ENCODE measurements at places on chromosomes 1 and 21.

DNA sequence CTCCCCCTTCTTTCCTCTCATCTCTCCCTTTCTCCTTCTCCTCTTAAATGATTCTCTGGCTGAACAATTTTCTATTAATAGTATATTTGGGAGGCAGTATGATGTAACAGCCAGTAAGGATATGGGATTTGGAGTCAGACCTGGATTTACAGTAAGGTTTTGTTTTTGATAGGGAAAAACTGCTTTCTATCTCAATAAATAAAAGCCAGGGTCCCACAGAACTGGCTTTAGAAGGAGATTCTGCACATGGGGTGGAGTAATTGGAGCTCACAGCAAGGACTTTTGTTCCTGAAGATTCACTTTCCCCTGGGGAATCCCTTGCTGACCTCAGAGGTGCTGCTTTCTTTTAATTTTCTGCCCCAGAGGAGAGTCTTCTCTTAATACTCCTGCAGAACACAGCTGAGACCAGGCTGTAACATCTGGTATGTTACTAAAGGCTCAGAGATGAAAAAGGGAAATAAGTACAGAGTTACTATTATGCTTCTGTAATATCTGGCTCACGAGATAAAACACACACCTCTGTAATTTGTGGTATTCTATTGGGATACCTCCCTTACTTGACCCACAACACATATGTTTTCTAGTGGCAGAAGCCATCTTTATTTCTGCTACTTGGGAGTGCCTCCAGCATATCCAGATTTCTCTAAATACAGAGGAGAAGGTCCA, 13.4 kb downstream of the EPB41 start:
- no peak for DNase-seq

- no peak for DNase-seq
These were observed 103.1 kb downstream of the ENAH start for GRCh38 chr1:225549821-225550220.

DNA sequence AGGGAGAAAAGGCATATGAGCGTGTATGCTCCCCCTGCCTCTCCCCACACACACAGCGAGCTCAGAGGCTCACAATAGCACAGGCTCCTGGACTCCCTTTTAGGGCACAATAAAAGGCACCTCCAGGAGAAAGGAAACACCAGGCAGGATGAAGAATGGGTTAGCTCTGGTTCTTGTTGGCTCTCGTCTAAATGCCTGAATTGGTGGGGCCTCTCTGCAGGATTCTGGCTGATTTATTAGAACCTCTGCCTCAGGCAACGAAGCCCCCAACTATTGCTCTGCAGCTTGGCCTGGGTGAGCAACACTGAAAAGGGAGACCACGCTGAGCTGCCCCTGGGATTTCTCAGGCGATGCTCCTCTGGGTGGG, 590.9 kb upstream of the PLXNA2 start:
- no peak for DNase-seq

- no peak for DNase-seq
These were observed 28.1 kb upstream of the CSF1 start for GRCh38 chr1:109882288-109883245.

GRCh38 chr1:1208713-1209433, 2.5 kb upstream of the TNFRSF18 start:
- peak; percentile 64 for DNase-seq

DNA sequence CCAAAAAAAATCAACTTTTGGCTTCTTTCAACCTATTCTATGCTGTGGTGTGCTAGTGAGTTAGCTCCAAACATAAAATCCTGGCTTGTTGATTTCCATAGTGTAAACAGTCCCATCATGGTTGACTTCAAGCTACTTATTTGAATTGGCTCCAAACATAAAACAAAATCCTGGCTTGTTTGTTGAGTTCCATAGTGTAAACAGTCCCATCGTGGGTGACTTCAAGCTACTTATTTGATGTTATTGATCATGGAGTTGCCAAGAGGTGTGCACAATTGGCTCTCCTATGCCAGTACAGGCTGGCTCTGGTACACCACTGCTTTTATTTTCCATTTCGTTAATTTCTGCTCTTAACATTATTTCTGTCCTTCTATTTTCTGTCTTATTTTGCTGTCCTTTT, 1.8 kb upstream of the COA6 start:
- no peak for DNase-seq

DNA sequence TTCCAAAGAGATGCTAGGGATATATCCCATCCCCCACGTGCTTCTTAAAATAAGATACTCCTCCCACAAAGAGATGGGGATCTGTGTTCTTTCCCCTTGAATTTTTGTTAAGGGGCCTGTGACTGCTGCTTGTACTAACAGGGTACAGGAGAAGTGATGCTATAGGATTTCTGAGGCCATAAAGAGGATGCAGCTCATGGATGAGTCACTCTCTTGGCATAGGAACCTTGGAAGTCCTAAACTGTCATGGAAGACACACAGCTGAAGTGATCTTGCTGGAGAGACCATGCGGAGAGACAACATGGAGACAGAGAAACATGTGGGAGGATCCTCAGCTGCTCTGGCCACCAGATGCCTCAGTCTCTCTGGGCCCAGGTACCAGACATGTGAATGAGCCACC, 157.2 kb downstream of the S1PR1 start:
- DNase-seq, result no peak

GRCh38 chr1:113937146-113937545, 8.0 kb downstream of the HIPK1 start:
- no peak for DNase-seq

GRCh38 chr1:154352245-154352580, 26.9 kb downstream of the ATP8B2 start:
- no peak for DNase-seq

- no peak for DNase-seq
These were observed 67.7 kb downstream of the NAV1 start for GRCh38 chr1:201606623-201607022.
